ENCODE measurements at places on chromosomes 4 and X. TPM values are rescaled to one million over a fixed set of nuclear protein-coding genes. Genes with fewer than 3 reads are reported as not detected.

ANXA10 gene
- total RNA-seq: not detected

CLCN5 gene
- 14.7 TPM for total RNA-seq

HERC6 gene
- total RNA-seq: 2.4 TPM

MAGED4B gene
- total RNA-seq: 71.2 TPM

PRDX4 gene
- total RNA-seq: 38.9 TPM

CLDN34 gene
- 0.45 TPM for total RNA-seq

PSMD10 gene
- total RNA-seq: 53.2 TPM

PAGE5 gene
- total RNA-seq: not detected

TLL1 gene
- 40.4 TPM for total RNA-seq

HGFAC gene
- 4.2 TPM for total RNA-seq

KLF8 gene
- 18.4 TPM for total RNA-seq

SPANXB1 gene
- not detected for total RNA-seq

CT45A5 gene
- not detected for total RNA-seq

MAP3K15 gene
- total RNA-seq: 0.82 TPM

SUPT20HL2 gene
- total RNA-seq: not detected

MTM1 gene
- 12.2 TPM for total RNA-seq

INPP4B gene
- total RNA-seq: 12.8 TPM

CSAG2 gene
- not detected for total RNA-seq

PLP1 gene
- total RNA-seq: 74.2 TPM

ACE2 gene
- 0.64 TPM for total RNA-seq

DIPK2B gene
- 5.0 TPM for total RNA-seq
